ENCODE measurements at places on chromosomes 5 and 9.

- no peak for ATAC-seq
Measured at GRCh38 chr9:121059998-121060636, 10.0 kb upstream of the C5 start.

DNA sequence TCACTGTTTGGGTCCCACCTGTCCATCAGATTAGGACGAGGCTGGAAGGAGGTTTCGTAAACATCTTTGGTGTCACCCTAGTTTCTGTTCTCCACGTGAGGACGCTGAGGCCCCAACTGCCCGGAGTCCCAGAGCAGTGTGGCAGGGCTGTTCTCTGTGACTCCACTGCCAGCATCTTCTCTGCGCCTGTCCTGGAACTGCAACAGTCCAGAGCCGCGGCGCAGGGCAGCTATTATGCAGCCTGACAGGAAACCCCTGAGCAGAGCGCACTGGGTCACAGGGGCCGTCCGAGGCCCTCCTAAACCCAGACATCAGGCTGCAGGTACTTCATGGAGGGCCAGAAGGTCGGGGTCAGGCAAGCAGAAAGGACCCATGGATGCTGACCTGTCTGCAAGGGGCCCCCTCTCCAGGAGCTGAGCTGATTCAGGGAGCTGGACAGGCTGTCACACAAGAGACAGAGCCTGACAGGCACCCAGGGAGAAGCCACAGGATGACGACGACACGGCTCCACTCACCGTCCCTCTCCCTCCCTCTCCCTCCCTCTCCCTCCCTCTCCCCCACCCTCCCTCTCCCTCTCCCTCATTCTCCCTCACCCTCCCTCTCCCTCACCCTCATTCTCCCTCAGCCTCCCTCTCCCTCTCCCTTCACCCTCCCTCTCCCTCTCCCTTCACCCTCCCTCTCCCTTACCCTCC lies 31.7 kb downstream of the DBH start:
- no peak for ATAC-seq

DNA sequence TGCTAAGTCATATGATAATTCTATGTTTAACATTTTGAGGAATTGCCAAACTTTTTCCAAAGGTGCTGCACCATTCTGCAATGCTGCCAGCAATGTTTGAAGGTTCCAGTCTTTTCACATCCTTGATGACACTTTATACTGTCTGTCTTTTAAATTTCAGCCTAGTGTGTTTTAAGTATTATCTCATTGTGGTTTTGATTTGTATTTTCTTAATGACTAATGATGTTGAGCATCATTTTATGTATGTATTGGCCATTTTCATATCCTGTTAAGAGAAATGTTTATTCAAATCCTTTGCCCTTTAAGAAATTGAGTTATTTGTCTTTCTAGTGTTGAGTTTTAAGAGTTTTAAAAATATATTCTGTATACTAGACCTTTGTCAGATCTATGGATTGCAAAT lies 5.0 kb upstream of the TEX48 start:
- no peak for ATAC-seq

DNA sequence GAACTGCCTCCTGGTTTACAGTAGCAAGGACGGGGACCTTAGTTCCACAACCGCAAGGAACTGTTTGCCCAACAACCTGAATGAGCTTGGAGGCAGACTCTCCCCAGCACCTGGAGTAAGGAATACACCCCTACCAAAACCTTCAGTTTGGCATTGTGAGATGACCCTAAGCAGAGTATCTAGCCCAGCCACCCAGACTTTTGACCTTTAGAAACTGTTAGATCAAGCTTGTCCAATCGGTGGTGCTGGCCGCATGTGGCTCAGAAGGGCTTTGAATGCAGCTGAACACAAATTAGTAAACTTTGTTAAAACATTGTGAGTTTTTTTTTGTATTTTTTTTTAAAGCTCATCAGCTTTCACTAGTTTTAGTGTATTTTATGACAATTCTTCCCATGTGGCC lies 86.9 kb upstream of the C9orf72 start:
- no peak for ATAC-seq

DNA sequence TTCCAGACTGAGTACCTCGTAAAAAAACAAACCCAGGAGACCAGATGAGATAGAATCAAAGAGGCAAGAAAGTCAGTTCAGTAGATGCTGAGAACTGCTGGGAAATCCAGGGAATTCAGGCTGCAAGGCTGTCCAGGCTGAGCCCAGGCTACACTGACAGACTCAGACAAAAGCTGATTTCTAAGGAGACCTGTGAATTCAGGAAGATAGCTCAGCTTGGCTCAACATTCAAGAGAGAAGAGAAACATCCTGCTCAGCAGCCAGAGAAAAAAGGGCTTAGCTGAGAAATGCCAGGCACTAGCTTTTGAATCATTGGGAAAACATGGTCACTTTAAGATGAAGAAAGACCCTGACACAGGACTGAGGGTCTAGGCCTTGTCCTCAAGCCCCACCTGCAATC lies 118.2 kb upstream of the SLC44A1 start:
- ATAC-seq, result no peak

DNA sequence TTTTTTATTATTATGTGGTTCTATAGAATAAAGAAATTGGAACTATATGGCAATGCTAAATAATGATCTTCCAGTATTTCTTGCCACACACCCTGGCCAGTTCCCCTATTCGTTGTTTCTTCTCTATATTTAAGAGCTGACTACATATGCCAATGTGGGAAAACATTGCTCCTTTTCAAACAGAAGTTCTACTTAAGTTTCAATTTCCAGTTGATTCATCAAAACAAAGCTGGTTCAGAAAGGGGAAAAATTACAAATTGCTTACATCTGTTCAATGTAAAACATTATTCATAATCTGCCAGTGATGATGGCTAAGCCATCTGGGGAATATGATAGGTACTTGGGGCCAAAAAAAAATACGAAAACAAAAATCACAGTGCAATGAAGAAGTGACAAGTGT lies 76.9 kb downstream of the ST8SIA4 start:
- ATAC-seq, result peak; percentile 49

DNA sequence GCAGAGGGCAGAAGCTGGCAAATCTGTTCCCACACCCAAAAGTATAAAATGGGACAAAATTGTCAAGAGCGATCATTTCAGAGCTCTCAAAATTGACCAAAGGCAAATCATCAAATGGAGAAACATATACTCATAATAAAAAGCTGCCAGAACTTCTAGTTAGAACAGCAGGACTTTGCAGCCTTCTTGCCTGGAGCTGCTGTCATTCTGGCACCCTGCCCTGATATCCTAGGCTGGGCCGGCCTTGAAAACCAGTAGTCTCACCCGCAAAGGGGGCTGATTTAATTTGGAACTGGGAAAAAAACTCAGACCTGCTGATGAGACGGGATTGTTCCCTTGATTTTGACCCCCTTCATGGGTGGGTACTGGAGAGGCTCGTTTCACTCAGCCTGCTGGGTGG lies 18.5 kb downstream of the OR2V1 start:
- no peak for ATAC-seq

- ATAC-seq, result no peak
Measured at GRCh38 chr9:18007621-18008020, 428.8 kb downstream of the SH3GL2 start.

GRCh38 chr5:109561447-109561846 lies 128.3 kb upstream of the MAN2A1 start:
- no peak for ATAC-seq

DNA sequence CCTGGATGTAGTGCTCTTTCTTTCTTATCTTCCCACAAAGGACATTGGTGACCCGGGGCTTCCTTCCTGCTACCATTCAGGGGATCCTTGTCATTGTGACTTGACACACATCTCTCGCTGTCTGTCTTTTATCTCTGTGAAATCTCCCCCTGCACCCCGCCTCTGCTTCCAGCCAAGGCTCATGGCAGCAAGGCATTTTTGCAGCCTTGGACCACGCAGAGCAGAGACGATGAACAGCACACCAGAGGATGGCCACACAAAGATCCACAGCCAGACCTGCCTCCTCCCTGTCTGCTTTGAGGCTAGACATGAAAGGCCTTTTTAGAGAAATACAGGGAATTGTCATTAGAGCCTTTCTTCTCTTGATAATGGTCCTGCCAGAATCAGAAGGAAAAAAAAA lies 549.1 kb downstream of the CDK5RAP2 start:
- no peak for ATAC-seq

GRCh38 chr9:85137696-85138095 lies 468.2 kb downstream of the NTRK2 start:
- ATAC-seq, result no peak

GRCh38 chr9:34185778-34186551 lies 7.1 kb downstream of the UBAP1 start:
- ATAC-seq, result peak; percentile 74

DNA sequence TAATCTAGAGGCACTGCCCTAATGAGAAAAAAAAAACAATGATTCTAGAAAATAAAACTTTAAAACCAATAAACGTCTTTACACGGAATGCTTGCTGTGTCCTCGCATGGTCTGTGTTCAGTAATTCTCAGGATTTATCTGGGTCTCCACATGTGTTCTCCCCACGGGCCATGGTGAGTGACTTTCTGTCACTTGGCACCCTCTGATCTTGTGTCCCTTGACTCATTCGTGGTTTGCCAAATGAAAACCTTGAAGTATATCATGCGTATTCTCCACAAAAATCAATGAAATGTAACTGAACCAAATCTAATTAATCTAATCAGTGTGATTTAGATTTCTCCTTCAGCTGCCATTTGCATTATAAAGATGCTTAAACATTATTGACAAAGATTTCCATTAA lies 48.0 kb downstream of the UBE2QL1 start:
- ATAC-seq, result no peak

DNA sequence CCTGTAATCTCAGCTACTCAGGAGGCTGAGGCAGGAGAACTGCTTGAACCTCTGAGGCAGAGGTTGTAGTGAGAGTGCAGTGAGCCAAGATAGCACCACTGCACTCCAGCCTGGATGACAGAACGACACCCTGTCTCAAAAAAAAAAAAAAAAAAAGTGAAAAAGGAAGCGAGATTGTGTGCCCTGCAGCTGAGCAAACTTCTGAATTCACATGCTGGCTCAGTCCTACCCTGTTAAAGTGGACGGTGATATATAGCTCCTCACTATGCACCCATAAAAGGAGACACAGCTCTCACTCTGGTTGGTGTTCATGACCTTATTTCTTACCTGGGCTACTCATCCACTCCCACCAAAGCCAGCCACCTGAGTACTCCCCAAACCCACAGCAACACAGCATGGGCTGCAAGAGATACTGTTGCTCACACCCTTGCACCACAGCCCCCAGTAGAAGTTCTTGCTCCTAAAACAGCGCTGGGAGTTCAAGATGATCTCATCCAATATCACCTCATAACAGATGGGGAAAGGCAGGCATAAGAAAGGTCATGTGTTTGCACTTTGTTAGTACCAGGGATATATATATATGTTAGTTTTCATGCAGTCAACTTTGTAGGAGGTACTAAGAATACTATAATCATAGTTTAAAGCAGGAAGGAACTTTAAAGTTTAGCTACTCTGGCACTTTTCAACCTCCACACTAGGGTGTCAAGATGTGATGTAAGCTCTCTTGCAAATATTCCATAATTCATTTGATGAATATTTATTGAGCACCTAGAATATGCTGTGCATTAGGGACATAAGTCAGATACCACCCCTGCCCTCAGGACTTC lies 4.0 kb downstream of the TTLL11 start:
- no peak for ATAC-seq

DNA sequence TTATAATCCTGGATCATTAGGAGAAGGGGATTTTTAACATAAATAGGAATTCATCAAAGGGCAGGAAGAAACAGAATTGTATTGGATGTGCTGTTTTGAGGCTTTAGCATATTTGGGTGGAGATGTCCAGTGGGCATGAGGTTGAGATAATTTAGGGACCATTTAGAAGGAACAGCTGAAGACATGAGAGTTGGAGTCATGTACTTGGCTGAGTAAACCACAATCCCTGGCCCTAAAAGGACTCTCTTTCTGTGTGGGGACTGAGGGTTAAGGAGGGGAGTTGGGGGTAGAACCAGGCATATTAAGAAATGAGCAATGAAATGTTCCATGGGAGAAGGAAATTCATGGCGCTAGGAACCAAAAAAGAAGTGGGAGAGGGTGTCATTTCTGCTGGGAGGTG lies 61.5 kb downstream of the DCP2 start:
- ATAC-seq, result no peak

- ATAC-seq, result no peak
Measured at GRCh38 chr5:172607213-172607793, 33.8 kb upstream of the NEURL1B start.

- ATAC-seq, result peak; percentile 34
Measured at GRCh38 chr5:91272858-91273257, 110.3 kb downstream of the ARRDC3 start.

DNA sequence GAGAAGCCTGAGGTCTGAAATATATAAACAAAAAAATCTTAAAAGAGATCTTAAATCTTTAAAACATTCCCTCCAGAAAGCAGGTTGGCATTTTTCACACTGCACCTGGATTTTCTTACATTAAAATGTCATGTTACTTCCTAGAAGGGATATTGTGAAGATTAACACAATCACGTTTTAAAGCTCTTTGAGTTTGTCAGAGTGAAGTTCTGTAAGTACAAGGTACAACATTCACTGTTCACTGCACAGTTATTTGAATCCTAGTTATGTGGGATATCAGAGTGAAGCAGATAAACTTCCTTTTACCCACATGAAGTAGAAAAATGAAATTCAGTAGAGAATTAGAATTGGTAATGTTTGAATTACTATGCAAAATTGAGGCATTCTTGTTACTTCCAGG lies 353.6 kb upstream of the RGMB start:
- no peak for ATAC-seq

GRCh38 chr5:118506217-118506852 lies 482.0 kb downstream of the DTWD2 start:
- ATAC-seq, result peak; percentile 94

- ATAC-seq, result no peak
Measured at GRCh38 chr5:116930616-116931015, 356.0 kb upstream of the SEMA6A start.

GRCh38 chr5:157356576-157356975 lies 90.7 kb downstream of the CYFIP2 start:
- ATAC-seq, result no peak

DNA sequence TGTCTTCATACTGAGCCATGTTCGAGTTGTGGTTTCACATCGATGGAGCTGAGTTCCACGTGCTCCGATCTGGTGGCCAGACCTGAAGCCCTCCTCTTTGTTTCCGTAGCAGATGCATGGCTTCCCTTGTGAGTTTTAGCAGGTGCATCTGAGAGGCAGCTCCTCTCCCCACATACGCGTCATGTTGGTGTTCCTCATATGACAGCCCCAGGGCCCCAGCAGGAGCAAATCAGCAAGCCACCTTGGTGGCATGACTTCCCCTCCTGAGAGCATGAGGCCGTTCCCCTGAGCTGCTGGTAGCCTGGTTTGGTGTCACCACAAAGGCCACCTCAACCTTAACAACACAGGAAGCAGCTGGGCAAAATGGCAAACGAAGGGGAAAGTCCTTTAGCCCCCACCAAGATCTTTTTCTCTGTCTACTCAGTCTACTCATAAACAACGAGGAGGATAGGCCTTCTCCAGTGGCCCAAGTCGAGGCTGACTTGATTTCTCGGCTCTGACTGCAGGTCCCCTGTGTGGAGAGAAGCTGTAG lies 5.9 kb downstream of the CYFIP2 start:
- ATAC-seq, result peak; percentile 98

Measured in stimulated activated memory B cell treated with anti-CD40 and anti-IgM and Interleukin-4, amounts not matched to agents 10 μg/mL and 1 μg/mL and 100 μg/mL, for 72 hours (primary cell).